ENCODE measurements at places on chromosomes 7 and 10.

DNA sequence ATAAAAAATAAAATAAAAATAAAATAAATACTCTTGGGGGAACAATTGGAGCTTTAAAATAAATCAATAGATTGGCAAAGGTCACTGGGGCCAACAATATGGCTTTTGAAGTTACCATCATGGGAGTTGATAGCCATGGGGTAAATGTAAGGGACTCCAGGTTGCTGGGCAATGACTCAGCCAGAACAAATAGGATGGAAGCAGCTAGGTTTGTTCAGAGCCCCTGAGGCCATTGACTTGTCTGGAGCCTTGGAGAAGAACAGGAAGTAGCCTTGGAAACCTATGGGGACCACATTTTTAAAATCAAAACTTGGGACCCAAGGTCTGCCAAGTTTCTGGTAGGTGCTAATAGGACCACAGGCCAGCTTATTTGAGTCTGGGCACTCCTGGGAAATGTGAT lies 20.2 kb upstream of the FRA10AC1 start:
- H3K36me3 ChIP-seq, result no peaks in the 10 kb centered on the region
- no peak overlapping the region for H3K4me3 ChIP-seq
- H3K27ac ChIP-seq, result no peak overlapping the region
- no peaks in the 10 kb centered on the region for H3K4me1 ChIP-seq
- no peak for DNase-seq

DNA sequence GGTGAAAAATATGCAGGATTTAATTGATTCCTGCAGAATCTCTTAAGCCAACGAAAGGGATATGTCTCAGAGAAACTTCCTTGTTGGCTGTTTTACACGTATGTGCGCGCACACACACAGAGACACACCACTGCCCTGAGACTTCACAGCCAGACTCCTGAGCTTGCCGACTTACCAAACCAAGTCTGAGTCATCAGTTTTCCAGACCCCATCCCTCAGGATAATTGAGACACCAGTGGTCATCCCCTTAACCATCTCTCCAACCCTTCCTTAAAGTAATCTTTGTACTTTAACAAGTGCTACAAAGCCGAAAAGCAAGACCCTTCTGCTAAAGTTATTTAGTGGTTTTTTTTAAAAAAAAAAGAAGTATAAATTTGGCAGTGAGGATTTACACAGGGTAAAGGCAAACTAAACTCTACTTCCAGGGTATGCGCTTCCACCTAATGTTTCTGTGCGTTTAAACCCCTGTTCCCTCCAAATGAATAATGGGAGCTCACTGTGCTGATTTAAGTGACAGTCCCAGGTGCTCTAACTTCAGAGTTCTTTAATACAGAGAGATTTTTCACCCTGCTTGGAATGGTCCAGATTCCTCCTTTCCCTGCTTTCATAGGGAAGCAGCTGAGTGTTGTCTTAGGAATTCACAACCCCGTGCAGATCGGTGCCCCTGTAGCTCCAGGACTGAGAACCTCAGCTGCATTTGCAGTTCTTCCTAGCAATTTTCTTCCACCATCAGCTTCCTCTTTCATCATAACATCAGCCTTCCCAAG lies 198.5 kb downstream of the INHBA start:
- no peaks in the 10 kb centered on the region for H3K4me1 ChIP-seq
- no peaks in the 10 kb centered on the region for H3K36me3 ChIP-seq
- no peak for DNase-seq
- H3K4me3 ChIP-seq, result no peak overlapping the region
- no peak overlapping the region for H3K27ac ChIP-seq

- DNase-seq, result no peak
- H3K27ac ChIP-seq, result no peak overlapping the region
- no peaks in the 10 kb centered on the region for H3K27me3 ChIP-seq
Observed at GRCh38 chr10:46536781-46537180, 19.7 kb downstream of the GPRIN2 start.

DNA sequence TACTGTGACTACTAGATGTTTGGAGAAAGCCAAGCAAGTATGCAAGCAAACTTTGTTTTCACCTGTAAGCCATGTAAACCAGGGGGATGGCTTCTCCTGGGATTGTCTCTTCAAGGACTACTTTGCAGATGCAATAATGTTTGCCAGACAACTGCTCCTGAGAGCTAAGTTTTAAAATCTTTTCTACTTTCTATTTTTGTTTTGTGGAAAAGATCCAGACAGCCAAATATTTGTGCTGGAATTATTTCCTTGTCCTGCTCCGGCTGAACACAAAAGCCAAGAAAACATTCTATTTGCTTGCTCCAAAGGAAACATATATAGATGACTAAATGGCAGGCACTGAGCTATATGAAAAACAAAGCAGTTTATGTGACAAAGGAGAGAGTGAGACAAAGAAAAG lies 51.6 kb downstream of the TFPI2 start:
- H3K36me3 ChIP-seq, result no peaks in the 10 kb centered on the region
- H3K4me1 ChIP-seq, result no peaks in the 10 kb centered on the region
- DNase-seq, result no peak

DNA sequence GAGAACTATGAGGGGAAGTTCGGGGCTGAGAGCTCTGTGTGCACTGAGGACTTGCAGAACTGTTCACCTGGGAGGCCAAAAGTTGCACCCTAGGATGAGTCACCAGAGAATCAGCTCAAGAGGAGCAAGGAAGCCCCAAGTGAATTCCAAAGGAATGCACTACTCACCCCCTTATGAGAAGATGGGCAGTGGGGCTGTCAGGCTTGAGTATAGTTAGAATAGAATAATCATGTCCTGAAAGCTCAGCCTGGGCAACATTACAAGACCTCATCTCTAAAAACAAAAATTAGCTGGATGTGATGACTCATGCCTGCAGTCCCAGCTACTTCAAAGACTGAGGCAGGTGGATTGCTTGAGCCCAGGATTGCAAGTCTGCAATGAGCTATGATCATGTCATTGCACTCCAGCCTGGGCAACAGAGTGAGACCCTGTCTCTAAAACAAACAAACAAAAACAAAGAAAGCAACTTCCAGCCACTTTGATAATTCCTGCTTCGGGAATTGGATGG lies 30.0 kb downstream of the MAP3K8 start:
- H3K36me3 ChIP-seq, result peaks cover 19% of the 10 kb centered on the region
- H3K27me3 ChIP-seq, result no peaks in the 10 kb centered on the region
- no peak overlapping the region for H3K27ac ChIP-seq
- DNase-seq, result no peak
- no peak overlapping the region for H3K4me3 ChIP-seq

- no peaks in the 10 kb centered on the region for H3K36me3 ChIP-seq
- peaks cover 7% of the 10 kb centered on the region for H3K4me1 ChIP-seq
- H3K4me3 ChIP-seq, result no peak overlapping the region
- DNase-seq, result peak; percentile 59
Observed at GRCh38 chr7:35257251-35258124, 3.6 kb upstream of the TBX20 start.

DNA sequence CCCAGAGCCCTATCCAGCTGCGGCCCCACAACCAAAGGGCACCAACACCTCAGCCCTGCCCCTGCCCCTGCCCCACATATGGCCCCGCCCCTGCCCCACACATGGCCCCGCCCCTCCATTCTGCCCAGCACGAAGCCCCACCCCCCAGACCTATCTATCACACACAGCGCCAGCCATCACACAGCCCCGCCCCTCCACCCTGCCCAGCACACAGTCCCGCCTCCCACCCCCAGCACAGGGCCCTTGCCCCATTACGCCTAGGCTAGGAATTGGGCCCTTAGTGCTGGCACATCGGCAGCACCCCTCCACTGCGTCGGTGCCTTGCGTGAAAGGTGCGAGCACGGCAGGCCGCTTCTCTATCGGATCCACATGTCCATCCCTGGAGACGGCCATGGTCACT lies 126.8 kb downstream of the MAD1L1 start:
- no peaks in the 10 kb centered on the region for H3K36me3 ChIP-seq
- DNase-seq, result no peak
- peaks cover 6% of the 10 kb centered on the region for H3K4me1 ChIP-seq
- H3K27me3 ChIP-seq, result no peaks in the 10 kb centered on the region

- no peaks in the 10 kb centered on the region for H3K36me3 ChIP-seq
- no peak overlapping the region for H3K4me3 ChIP-seq
- no peak overlapping the region for H3K27ac ChIP-seq
- no peaks in the 10 kb centered on the region for H3K27me3 ChIP-seq
- DNase-seq, result no peak
Observed at GRCh38 chr10:110756876-110757275, 112.7 kb downstream of the RBM20 start.

DNA sequence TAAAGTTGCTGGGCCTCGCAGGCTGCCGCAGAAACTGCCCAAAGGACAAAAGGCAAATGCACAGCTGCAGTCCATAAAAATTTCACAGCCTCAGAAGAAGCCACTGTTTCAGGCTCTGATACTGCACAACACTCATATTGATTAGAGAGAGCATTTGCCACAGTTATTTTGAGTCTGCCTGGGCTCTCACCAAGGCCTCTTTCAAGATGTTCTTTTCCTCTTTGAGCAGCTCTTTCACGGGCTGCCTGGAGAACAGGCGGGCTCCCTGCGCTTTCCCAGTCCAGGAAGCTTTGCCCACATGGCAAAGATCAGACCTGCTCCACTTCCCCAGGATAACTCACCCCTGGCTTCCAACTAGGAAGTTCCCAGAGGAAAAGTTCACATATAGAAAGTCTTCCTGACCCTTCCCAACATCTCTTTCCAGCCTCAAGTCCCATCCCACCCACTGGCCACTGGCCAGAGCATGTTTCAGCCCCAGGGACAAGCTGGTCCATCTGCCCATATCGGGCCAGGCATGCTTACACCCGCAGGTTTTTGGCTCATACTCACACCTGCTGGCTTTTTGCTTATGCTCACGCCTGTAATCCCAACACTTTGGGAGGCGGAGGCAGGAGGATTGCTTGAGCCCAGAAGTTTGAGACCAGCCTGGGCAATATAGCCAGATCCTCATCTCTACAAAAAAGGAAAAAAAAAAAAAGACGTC lies 3.3 kb downstream of the SLIT1 start:
- no peak for DNase-seq
- no peak overlapping the region for H3K27ac ChIP-seq
- H3K36me3 ChIP-seq, result no peaks in the 10 kb centered on the region

- H3K4me1 ChIP-seq, result peaks cover 35% of the 10 kb centered on the region
- H3K27ac ChIP-seq, result peak overlapping the region; percentile 33
- H3K27me3 ChIP-seq, result no peaks in the 10 kb centered on the region
- no peaks in the 10 kb centered on the region for H3K36me3 ChIP-seq
- no peak overlapping the region for H3K4me3 ChIP-seq
Observed at GRCh38 chr7:2820508-2820934, 23.6 kb downstream of the GNA12 start.

DNA sequence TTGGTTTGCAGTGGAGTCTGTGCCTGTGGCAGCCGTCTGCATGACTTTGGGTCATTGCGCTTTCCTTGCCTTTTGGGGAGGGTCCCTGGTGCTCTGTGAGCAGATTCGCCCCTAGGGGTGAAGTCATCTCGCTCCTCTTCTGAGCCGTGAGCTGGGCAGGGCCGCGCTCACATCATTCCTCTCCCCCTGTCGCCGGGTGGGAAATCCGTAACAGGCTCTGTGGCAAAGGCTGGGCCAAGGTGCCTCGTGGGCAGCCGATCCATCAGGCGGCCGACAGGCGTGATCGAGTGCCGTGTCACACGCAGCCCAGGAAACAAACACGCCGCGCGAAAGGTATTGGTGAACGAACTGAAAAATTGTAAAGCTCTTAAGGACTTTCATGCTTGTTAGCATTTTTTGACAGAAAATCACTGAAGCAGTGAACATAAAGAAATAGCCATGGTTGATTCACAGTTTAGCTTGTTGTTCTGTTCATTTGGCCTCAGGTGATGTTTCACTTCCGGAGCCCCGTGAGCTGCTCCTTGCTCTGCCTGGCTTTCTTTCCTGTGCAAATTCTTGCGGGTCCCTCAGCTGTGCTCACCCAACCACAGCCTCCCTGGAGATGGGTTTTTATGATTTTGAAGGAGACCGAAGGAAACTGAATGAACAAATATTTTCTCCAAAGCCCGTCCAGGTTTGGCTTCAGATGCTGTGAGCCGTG lies 122.1 kb downstream of the NKX6-2 start:
- no peak overlapping the region for H3K27ac ChIP-seq
- DNase-seq, result peak; percentile 39
- no peaks in the 10 kb centered on the region for H3K4me1 ChIP-seq

- no peaks in the 10 kb centered on the region for H3K27me3 ChIP-seq
- no peak overlapping the region for H3K27ac ChIP-seq
- H3K4me1 ChIP-seq, result no peaks in the 10 kb centered on the region
Observed at GRCh38 chr7:9718071-9718661, 1255.5 kb upstream of the PHF14 start.

DNA sequence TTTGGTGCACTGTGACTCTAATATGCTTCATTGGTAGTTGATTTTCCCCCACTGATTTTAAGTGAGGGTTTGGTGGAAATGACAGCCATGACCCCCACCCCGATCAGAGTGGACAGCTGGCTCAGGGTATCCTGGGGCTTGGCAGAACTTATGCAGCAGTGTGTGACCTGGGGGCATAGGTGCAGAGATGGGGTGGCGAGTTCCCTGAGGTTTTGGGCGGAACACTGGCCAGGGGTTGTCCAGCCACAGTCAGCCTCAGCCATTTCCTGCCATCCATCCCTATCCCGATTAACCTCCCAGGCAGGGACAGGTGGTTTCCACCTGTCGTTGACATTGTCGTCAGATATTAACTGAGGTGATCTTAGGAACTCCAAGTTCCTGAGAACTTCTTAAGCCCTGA lies 155.8 kb upstream of the CHST15 start:
- H3K36me3 ChIP-seq, result no peaks in the 10 kb centered on the region
- H3K27ac ChIP-seq, result no peak overlapping the region
- H3K4me1 ChIP-seq, result no peaks in the 10 kb centered on the region
- no peak overlapping the region for H3K4me3 ChIP-seq

GRCh38 chr10:13559124-13559700 lies 27.6 kb upstream of the PRPF18 start:
- no peak for DNase-seq
- H3K27ac ChIP-seq, result no peak overlapping the region
- H3K36me3 ChIP-seq, result no peaks in the 10 kb centered on the region
- H3K4me3 ChIP-seq, result no peak overlapping the region

GRCh38 chr7:131689662-131690234 lies 133.3 kb upstream of the PODXL start:
- no peak for DNase-seq
- H3K27ac ChIP-seq, result no peak overlapping the region
- no peaks in the 10 kb centered on the region for H3K36me3 ChIP-seq
- H3K4me3 ChIP-seq, result no peak overlapping the region
- H3K27me3 ChIP-seq, result no peaks in the 10 kb centered on the region

DNA sequence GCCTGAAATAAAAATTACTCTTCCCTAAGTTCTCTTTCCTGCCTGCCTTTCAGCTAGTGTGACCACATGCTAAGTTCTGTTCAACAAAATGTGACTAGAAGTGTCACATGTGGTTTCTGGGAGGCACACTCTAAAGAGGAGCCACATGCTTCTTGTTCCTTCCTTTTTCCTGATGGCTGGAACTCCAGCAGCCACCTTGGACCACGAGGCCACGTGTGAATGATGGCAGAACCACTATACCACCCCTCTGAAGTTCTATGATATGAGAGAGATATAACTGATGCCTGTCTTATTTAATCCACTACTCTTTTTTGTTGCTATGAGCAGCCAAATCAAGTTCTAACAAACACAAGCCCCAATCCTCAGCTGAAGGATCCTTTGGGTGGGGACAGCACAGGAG lies 8.1 kb downstream of the PODXL start:
- peak overlapping the region; percentile 18 for H3K27ac ChIP-seq
- no peaks in the 10 kb centered on the region for H3K27me3 ChIP-seq
- no peaks in the 10 kb centered on the region for H3K4me1 ChIP-seq

GRCh38 chr10:34081948-34082347 lies 733.1 kb downstream of the PARD3 start:
- no peaks in the 10 kb centered on the region for H3K27me3 ChIP-seq
- no peak overlapping the region for H3K4me3 ChIP-seq
- DNase-seq, result no peak
- no peaks in the 10 kb centered on the region for H3K36me3 ChIP-seq
- H3K4me1 ChIP-seq, result no peaks in the 10 kb centered on the region

- H3K4me3 ChIP-seq, result no peak overlapping the region
- H3K36me3 ChIP-seq, result no peaks in the 10 kb centered on the region
- H3K27me3 ChIP-seq, result no peaks in the 10 kb centered on the region
- no peak for DNase-seq
- H3K4me1 ChIP-seq, result no peaks in the 10 kb centered on the region
Observed at GRCh38 chr7:151895008-151895630, 18.2 kb upstream of the PRKAG2 start.

All from kidney (tissue), 22 donors.